ENCODE measurements at places on chromosomes 7 and 10.

DNA sequence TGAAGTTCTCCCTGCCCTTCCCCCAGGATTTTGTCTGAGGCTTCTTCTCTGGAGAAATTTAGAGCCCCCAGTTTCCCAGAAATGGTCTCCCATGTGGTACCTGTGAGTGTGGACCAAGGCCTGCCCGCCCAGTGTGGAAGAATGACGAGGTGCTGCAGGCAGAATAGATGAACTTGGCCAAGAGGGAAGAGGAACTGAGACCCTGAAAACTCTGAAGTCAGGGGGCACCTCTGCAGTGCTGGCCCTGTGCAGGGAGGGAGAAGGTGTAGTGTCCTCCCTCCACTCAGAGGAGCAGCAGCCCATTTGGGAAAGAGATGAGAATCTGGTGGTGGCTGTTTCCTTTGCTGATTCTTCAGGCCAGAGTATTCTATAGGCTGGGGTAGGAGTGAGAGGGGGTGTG, 115.2 kb upstream of the PCGF5 start:
- no peak for DNase-seq

GRCh38 chr10:66917104-66917503, 8.7 kb upstream of the LRRTM3 start:
- no peak for DNase-seq

DNA sequence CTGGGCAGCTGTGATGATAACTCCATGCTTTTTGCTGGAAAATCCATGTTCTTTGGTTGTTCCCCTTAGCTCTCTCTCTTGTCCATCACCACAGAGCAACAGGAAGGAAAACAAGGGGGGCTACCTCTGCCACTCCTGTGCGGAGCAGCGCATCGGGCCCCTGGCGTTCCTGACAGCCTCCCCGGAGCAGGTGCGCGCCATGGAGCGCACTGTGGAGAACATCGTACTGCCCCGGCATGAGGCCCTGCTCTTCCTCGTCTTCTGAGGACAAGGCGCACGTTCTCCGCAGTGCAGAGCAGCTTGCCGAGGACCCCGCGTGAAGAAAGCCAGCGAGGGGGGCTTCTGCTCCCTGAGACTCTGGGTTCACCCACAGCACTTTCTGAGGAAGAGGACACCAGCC, 40.3 kb downstream of the IL15RA start:
- no peak for DNase-seq

DNA sequence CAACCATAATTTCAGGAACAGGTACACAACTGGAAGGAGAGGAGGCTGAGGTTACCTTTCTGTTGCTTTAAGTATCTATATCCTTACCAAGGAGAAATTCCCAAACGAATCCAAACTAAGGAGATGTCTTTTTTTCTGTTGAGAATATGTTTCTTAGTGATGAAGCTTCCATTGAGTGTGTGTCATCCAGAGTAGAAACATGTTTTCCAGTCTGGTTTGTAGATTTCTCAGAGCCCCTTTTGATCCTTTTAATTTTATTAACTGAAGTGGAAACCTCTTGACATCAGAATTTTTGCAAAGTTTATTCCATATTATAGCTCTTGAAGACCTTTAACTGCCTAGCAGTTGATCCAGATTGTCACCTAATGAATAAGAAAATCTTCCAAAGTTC, 207.1 kb upstream of the FERD3L start:
- no peak for DNase-seq

DNA sequence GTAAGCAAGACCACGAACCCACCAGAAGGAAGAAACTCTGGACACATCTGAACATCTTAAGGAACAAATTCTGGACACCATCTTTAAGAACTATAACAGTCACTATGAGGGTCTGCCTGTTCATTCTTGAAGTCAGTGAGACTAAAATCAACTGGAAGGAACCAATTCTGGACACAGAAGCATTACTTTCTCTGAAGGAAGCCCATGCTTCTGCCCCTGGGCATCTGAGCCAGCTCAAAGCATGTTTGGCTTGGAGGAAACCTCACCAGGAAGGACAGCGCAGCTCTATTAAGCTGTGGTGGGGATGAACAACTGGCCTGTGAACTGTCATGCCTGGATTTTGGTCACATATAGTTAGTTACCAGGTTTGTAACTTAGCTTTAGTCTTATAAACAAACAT, 132.4 kb upstream of the GDF10 start:
- no peak for DNase-seq

DNA sequence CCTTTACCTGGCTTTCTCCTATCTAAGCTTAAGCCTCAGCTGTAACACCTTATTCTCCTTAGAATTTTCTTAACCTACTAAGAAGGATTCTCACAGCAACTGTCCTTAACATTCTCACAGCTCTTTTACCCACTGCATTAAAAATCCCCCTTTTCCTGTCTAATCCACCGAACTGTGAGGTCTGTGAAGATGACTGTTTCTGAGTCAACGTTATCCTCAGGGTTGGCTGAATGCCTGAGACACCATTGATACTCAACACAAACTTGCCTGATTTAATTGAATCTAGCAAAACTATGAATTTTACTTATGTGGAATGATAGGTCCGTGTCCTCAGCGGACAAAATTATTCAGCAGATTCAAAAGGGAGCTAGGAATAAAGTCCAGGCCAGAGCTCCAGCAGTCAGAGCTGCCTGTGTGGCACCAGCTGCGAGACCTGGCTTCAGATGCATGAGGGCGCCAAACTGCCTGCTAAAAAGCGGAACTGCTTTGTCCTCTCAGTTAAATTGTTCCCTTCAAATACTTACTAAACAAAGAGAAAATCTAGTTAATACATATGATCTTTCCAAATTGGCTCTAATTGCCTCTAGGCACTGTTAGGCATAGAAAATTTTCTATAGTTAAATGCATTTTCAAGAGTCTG, 33.4 kb upstream of the VWDE start:
- peak; percentile 35 for DNase-seq

GRCh38 chr10:102185272-102185671, 33.1 kb downstream of the NOLC1 start:
- DNase-seq: no peak

- no peak for DNase-seq
These were observed 22.4 kb upstream of the AHR start for GRCh38 chr7:17275749-17276671.

DNA sequence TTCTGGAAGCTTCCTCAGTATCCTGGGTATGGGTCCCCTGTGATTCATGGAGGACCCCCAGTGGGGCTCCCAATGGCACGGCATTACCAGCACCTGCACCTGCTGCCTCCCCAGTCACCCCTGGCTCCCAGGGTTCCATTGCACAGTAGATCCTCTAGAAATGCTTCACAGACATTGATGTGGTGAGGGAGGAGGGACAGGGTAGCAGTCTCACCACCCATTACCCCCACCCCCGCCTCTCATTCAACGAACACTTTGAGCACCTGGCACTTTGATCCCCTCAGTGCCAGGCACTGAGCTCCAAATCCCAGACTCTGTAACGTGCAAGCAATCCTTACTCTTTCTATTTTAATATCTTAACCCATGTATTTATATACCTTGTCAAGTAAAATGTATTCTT, 26.8 kb upstream of the PSAP start:
- no peak for DNase-seq

- no peak for DNase-seq
These were observed 21.4 kb upstream of the RSBN1L start for GRCh38 chr7:77674878-77675277.

DNA sequence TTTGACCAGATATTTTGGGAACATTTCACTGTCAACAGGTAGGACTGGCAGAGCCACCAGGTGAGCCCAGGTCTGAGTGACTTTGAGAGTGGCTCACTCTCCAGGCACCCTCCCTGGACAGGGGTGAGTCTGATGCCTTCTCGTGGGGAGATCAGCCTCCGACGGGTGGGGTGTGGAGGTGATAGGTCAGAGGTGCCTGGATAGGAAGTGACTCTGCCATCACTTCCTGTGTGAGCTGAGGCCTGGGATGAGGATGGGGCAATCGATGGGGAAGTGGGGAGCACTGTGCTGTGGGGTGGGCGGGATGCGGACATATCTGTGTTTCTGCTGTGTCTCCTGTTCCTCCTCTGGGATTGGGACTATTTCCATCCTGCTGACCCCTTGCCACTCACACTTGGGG, 34.6 kb downstream of the IFT22 start:
- DNase-seq: no peak

DNA sequence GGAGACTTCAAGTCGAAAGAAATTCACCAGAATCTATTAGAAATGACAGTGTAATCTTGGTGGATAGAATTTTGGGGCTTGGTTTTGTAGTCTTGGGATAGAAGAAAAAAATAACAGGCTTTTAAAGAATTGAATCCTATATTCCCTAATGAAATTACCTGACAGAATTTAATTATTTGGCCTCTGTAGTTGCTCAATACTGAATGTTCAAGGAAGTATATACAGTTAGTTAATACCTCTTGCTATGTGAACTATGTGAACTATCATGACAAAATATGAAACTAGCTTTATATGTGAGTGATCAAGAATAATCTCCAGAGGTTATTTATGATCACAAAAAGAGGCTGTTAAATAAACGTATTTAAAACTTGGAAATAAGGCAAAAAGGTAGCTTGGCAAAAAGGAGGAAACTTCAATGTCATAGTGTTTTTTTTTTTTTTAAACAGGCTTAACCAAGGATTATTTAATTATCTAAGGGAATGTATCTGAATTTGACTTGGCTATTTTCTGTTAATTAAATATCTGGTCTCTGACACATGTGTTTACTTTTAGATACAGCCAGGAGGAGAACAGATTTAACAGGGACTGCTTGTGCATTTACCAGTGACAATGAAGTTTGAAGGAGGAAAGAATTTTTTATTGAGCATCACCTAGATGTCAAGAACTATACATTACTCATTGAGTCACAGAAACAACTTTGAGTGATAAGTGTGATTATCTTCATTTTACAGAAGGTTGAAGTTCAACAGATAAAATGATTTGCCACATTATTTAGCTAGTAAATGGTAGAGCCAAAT, 11.5 kb upstream of the CASD1 start:
- DNase-seq: no peak

DNA sequence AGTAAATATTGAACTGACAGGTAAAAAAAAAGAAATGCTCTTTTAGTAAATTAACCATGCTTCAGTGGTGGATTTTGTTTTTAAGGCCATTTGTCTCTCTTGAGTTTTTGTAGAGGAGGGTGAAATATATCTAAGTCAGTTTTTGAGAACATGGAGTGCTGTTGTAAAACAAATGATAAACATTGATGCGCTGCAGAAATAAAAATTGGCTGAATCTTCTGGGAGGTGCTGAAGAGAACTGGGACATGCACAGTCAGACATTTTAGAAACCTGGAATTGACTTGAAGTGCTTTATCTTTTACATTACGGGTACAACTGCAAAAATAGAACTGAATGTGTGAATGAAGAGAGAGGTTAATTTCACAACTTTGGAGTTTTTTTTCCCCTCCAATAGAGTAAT, 203.0 kb upstream of the HDAC9 start:
- DNase-seq: no peak

GRCh38 chr10:50653142-50653541, 29.4 kb upstream of the SGMS1 start:
- DNase-seq: peak; percentile 51

All from NAMALWA (cell line).